ENCODE measurements at places on chromosomes 7 and 10. TPM values are rescaled to one million over a fixed set of nuclear protein-coding genes. Genes with fewer than 3 reads are reported as not detected.

CFTR gene
- total RNA-seq = not detected

ZNF438 gene
- 1.9 TPM for total RNA-seq

GDF10 gene
- 0.13 TPM for total RNA-seq

GARIN1A gene
- total RNA-seq = 0.57 TPM

CCDC172 gene
- total RNA-seq = not detected

ADAM8 gene
- total RNA-seq = 2.7 TPM

RARRES2 gene
- total RNA-seq = not detected

VAX1 gene
- 1.5 TPM for total RNA-seq

SEMA4G gene
- 9.2 TPM for total RNA-seq

AKR1C4 gene
- total RNA-seq = 0.18 TPM

FFAR4 gene
- total RNA-seq = 0.13 TPM

WNT2 gene
- not detected for total RNA-seq

CPEB3 gene
- total RNA-seq = 0.51 TPM

ATRNL1 gene
- 0.12 TPM for total RNA-seq

LRGUK gene
- total RNA-seq = 0.48 TPM

SLC13A1 gene
- not detected for total RNA-seq

ADAMTS14 gene
- total RNA-seq = 0.11 TPM

WNT8B gene
- not detected for total RNA-seq

OR6B1 gene
- total RNA-seq = not detected

PAPSS2 gene
- 16.5 TPM for total RNA-seq

RABGEF1 gene
- 23.6 TPM for total RNA-seq

HOXA7 gene
- 4.8 TPM for total RNA-seq

SPDYE8 gene
- not detected for total RNA-seq

WASHC2A gene
- total RNA-seq = 11.7 TPM

CALHM3 gene
- total RNA-seq = 0.22 TPM

HPS1 gene
- 28.1 TPM for total RNA-seq

UCMA gene
- total RNA-seq = not detected

ITPRID1 gene
- not detected for total RNA-seq

HOGA1 gene
- 2.3 TPM for total RNA-seq

SP4 gene
- 2.0 TPM for total RNA-seq

FBXL13 gene
- 0.38 TPM for total RNA-seq

LAMB1 gene
- total RNA-seq = 118 TPM

CRYGN gene
- total RNA-seq = not detected

BLVRA gene
- total RNA-seq = 67.8 TPM

C10orf105 gene
- not detected for total RNA-seq

Measured in A549 treated with dexamethasone at 1 μM for 4 hours (cell line).